ENCODE measurements at places on chromosomes 13 and 19.

DNA sequence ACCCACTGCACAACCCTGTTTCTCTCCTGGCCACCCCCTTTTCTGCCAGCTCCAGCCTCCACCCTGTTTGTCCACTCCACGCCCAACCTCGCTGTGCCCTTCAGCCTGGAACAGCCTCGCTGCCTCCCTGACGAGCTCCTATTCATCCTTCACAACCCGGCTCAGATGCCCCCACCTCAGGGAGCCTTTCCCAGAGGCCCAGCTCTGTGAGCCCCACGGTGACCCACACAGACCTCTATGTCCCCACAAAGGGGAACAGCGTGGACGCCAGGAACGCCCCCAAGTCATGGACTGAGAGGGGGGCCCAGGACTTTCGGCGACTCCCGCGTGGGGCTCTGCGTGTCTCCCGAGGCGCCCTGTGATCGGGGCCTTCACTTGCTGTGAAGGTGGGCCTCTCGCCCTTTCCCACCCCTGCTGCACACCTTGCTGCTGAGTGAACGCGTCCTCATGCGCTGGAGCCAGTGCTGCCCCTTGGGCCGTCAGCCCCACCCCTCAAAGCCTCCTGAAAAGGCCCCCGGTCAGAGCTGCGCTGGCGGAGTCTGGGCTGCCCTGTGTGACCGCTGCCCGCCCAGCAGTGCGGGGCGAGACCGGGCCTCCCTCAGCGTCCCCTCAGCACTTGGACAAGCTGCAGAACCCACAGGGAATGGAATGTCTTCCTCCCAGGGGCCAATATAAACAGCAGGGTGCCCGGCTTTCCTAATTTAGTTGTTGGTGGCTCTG, 40.0 kb downstream of the ADPRHL1 start:
- DNase-seq, result no peak

GRCh38 chr19:58559275-58560006, 1.0 kb upstream of the UBE2M start:
- no peak for DNase-seq

GRCh38 chr19:36526581-36526980, 1.5 kb downstream of the ZNF260 start:
- no peak for DNase-seq

DNA sequence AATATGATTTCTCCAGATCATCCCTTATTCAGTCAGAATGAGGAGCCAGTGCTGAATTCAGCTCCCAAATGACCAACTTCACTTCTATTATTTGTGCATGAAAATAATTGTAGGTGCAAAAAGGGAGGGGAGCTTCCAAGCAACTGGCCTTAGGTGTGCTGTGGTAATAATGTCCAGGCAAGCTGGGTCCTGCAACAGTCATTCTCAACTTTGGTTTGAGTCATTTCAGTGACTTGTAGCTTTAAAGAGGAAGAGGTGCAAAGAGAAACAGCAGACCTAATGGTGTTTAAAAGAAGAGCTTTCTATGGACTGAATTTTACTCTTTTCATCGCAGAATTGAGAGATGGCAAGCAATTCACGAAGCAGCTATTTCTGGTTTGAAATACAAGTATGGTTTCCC, 29.2 kb upstream of the FGF9 start:
- DNase-seq, result no peak

GRCh38 chr19:28882818-28883217, 330.1 kb downstream of the UQCRFS1 start:
- DNase-seq, result no peak

DNA sequence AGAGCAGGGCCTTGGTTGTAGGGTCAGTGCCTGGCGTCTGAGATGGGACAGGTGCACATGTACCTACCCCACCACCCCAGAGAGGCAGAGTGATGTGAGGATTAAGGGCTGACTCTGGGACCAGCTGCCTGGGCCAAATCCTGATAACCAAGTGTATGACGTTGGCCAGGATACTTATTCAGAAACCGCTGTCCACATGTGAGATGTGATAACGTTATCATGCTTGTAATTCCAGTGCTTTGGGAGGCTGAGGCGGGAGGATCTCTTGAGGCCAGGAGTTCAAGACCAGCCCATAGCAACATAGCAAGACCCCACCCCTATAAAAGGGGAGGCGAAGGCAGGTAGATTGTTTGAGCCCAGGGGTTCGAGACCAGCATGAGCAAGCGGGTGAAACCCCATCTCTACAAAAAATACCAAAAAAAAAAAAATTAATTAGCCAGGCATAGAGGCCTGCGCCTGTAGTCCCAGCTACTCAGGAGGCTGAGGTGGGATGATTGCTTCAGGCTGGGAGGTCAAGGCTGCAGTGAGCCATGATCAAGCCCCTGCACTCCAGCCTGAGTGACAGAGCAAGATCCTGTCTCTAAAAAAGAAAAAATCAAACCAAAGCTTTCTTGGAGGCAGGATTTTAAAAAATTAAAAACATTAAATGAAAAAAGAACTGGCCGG, 10.0 kb downstream of the ADGRE5 start:
- DNase-seq, result no peak

DNA sequence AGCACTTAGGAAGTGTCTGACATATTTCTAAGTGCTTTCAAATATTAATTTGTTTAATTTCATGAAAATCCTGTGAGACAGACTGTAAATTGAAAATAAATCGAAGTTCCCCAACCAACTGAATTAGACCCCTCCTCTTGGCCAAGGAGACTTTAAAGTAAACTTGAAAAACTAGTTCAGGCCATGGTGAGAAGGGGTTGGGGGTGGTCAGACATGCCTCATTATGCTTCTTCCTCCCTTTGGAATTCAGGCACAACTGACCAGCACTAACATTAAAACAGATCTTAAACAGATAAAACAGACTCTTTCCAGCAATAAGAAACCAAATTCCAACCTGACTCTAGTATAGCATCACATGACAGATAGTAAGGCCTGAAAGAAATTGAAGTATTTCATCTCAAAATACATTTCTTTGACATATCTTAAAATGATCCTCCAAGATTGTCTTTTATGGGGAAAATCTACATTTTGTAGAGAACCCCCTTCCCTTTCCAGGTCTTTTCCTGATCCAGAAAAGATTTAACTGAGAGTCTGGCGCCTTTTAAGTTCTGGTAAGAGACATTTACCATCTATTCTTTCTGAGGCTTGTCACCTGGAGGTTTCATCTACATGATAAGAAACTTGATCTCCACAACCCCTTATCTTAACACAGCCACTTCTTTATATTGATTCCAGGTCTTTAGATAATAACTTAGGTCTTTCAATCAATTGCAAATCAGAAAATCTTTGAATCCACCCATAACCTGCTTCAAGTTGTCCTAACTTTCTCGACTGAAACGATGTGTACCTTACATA, 336.5 kb downstream of the PCDH20 start:
- DNase-seq, result no peak

- DNase-seq, result no peak
These were observed 766 bp downstream of the CEBPG start for GRCh38 chr19:33374236-33374714.

Data from stimulated activated CD8-positive, alpha-beta memory T cell treated with anti-CD3 and anti-CD28 coated beads, Interleukin-4, amount 100 ng/mL, for 4 hours (primary cell).